Naive B cell (primary cell): ENCODE measurements at places on chromosomes 7 and 10.

DNA sequence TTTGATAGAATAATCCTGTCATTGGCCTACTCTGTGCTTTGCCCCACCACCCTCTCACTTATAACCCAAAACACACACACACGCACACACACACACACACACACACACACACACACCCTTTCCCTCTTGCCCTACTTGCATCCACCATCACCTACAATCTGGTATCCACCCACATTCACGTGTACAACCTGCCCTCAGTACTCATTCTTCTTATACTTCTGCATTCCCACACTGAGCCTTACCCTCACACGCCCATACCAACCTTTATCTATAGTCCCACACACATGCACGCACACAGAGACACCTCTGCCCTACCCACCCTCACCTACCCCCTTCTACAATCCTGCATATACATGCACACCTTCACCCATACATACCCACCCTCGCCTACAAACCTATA lies 10.8 kb upstream of the SRI start:
- DNase-seq, result no peak
- peaks cover 44% of the 10 kb centered on the region for H3K27me3 ChIP-seq
- H3K27ac ChIP-seq, result no peak overlapping the region
- H3K4me1 ChIP-seq, result no peaks in the 10 kb centered on the region
- H3K36me3 ChIP-seq, result peaks cover 8% of the 10 kb centered on the region

DNA sequence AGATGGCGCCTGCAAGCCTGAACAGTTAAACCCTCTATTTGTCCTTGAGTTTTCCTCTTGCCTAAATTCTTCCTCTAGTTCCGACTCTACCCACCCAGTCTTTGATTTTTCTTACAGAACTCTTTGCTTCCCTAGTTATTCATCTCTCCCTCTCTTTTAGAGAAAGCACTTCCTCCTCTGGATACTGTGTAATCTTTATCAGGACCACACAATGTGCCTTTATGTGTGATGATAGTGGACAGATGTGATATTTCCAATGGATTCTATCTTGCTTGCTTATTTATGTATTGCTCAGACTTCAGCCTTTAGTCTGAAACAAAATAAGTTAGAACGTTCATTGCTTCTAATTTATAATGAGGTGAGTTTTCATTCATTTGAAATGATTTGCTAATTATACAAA lies 79.5 kb upstream of the CAV2 start:
- H3K36me3 ChIP-seq, result no peaks in the 10 kb centered on the region
- no peaks in the 10 kb centered on the region for H3K27me3 ChIP-seq
- H3K27ac ChIP-seq, result no peak overlapping the region
- no peak for DNase-seq

DNA sequence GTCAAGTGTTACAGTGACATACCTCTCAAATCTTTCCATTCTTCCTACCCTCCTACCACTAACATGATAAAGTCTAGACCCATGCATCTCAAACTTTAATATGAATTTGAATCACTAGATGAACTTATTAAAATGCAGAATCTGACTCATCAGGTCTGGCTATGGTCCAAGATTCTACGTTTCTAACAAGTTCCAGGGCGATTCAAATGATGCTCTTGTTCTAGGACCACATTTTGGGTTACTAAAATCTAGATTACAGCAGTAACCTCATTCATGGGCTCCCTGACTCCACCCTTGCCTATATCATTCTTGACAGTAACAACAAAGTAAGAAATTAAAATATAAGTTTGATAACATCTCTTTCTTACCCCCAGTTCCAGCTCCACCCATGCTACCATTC lies 124.8 kb upstream of the LSM8 start:
- no peaks in the 10 kb centered on the region for H3K4me1 ChIP-seq
- H3K4me3 ChIP-seq, result no peak overlapping the region
- H3K27ac ChIP-seq, result no peak overlapping the region
- peaks cover 4% of the 10 kb centered on the region for H3K27me3 ChIP-seq
- no peaks in the 10 kb centered on the region for H3K36me3 ChIP-seq
- DNase-seq, result no peak

DNA sequence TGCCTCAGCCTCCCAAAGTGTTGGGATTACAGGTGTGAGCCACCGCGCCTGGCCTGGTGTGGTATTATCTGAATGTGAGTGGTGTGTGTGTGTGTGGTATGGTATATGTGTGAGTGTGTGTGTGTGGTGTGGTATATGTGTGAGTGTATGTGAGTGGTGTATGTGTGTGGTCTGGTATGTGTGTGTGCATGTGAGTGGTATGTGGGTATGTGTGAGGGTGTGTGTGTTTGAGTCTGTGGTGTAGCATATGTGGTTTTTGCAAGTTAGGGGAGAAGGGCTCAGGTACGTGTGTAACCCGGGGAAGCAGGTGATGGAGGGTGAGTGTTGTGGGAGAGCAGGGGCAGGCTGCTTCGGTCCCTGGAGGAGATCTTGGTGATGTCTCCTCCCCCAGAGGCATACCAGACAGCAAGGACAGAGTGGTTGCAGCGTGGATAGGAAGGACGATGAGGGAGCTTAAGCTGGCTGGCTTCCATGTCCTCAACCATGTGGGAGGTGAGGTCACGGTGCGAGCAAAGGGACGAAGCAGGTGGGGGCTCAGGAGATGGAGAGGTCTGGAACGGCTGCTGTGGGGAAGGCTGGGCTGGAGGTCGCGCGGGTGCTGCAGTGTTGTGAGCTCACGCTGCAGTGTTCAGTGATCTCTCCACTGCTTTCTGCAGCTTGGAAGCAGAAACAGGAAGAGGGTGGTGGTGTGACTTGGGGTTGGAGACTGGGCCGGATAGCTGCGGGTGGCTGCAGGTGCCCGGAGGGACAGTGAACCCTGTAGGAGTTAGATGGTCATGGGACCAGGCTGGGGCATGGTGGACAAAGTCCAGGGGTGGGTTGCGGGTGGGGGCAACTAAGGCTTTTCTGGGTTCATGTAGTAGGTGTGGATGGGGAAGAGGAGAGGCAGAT lies 5.0 kb downstream of the ZYX start:
- no peak overlapping the region for H3K27ac ChIP-seq
- H3K4me1 ChIP-seq, result peaks cover 6% of the 10 kb centered on the region
- H3K36me3 ChIP-seq, result peaks cover 4% of the 10 kb centered on the region
- H3K27me3 ChIP-seq, result no peaks in the 10 kb centered on the region
- no peak for DNase-seq

DNA sequence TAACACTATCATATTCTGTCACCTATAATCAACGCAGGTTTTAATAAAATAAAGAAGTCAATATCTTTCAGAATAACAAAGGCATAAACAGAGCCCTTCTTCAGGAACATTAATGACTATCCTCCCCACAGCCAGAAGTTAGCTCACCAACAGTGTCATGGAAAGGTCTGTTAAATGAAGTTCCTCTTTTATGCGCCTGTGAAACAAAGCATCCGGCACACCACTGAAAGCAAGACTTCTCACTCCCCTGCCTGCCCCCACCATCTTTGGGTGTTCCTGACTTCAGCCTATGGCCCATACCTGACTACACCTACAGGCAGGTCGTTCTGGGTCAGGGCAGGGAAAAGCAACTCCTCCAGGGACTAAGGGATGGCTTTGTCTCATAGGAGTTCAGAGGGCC lies 205.4 kb downstream of the FANK1 start:
- H3K36me3 ChIP-seq, result no peaks in the 10 kb centered on the region
- H3K4me3 ChIP-seq, result no peak overlapping the region
- peak; percentile 33 for DNase-seq
- peaks cover 4% of the 10 kb centered on the region for H3K27me3 ChIP-seq
- H3K4me1 ChIP-seq, result peaks cover 11% of the 10 kb centered on the region
- peak overlapping the region; percentile 84 for H3K27ac ChIP-seq

DNA sequence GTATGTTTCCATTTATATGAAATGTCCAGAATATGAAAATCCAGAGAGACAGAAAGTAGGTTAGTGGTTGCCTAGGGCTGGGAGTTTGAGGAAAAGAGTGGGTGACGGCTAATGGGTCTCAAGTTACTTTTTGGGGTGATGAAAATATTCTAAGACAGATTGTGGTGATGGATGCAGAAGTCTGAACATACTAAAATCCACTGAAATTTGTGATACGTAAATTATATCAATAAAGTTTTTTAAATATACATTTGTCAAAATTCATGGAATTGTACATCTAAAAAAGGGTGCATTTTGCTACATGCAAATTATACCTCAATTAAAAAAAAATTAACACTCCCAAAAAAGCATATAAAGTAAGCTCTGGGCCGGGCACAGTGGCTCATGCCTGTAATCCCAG lies 9.4 kb downstream of the DDIT4 start:
- H3K36me3 ChIP-seq, result no peaks in the 10 kb centered on the region
- peak overlapping the region; percentile 12 for H3K27ac ChIP-seq
- H3K27me3 ChIP-seq, result no peaks in the 10 kb centered on the region

DNA sequence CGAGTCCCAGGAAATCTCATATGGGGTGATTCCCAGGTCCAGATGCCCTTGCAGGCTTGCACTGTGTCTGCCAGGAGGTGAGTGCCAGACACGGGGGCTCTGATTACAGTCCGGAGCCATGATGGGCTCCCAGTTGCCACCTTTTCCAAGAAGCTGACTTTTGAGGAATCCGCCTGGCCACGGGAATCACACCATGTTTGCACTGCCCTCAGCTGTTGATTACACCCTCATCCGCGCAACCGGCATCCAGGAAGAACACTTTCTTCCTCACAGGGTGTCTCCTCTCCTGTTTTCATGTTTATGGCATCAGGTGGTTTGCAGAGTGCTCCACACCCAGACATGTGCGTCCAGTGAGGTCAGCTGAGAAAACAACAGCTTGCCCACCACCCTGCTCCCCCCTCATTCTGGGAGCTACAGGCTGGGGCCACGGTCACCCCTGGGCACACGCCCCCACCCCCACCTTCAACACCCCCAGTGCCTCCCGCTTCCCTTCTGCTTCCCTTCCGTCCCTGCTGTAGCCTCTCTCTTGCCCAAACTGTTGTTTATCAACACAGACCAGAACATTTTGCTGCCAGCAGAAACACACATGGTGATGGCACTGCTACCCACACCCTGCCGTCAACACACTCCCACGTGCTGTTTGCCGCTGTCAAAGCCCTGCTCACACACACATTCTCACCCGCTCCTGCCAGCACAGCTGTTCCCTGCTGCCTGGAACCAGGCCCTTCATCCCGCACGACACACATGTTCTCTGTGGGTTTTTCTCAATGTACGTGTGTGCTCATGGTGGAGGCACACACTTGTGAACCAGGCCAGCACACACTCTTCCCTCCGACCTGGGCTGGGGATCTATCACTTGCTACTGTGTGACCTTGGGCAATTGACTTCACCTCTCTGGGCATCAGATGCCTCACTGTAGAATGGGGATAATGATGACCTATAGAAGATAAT lies 35.8 kb downstream of the DDIT4 start:
- peak overlapping the region; percentile 72 for H3K27ac ChIP-seq
- no peak overlapping the region for H3K4me3 ChIP-seq
- no peaks in the 10 kb centered on the region for H3K36me3 ChIP-seq

GRCh38 chr7:130409067-130409711 lies 28.9 kb downstream of the CPA1 start:
- H3K27ac ChIP-seq, result no peak overlapping the region
- H3K4me3 ChIP-seq, result no peak overlapping the region
- H3K27me3 ChIP-seq, result no peaks in the 10 kb centered on the region
- H3K4me1 ChIP-seq, result no peaks in the 10 kb centered on the region

DNA sequence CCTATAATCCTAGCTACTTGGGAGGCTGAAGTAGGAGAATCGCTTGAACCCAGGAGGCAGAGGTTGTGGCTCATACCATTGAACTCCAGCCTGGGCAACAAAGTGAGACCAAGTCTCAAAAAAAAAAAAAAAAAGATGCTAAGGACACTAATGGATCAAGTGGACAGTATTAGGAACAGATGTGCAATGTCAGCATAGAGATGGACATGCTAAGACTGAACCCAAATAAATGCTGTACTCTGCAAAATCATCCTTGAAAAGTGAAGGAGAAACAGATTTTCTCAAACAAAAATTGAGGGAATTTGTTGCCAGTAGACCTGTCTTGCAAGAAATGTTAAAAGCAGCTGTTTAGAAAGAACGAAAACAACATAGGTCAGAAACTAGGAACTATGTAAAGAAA lies 194.5 kb downstream of the USP6NL start:
- DNase-seq, result no peak
- H3K36me3 ChIP-seq, result peaks cover 19% of the 10 kb centered on the region
- no peak overlapping the region for H3K4me3 ChIP-seq

- no peak for DNase-seq
- H3K27me3 ChIP-seq, result peaks cover 4% of the 10 kb centered on the region
- no peaks in the 10 kb centered on the region for H3K4me1 ChIP-seq
- H3K36me3 ChIP-seq, result no peaks in the 10 kb centered on the region
Measured at GRCh38 chr10:27437775-27438174, 66.3 kb upstream of the RAB18 start.
